Skin of body (tissue), 3 donors: ENCODE measurements at places on chromosomes 2 and 18. TPM values are rescaled to one million over a fixed set of nuclear protein-coding genes. Genes with fewer than 3 reads are reported as not detected.

Gene LRRC30
- total RNA-seq, result 0.69 TPM

Gene FBLN7
- total RNA-seq, result 4.0 TPM

Gene TBR1
- 0.30 TPM for total RNA-seq

Gene SAG
- not detected for total RNA-seq

Gene TIGD1
- total RNA-seq, result 5.1 TPM

Gene TWIST2
- 60.3 TPM for total RNA-seq

Gene BOK
- 17.9 TPM for total RNA-seq

Gene TUBB8B
- total RNA-seq, result not detected

Gene NPPC
- 1.7 TPM for total RNA-seq

Gene CCDC74B
- 3.1 TPM for total RNA-seq

Gene FER1L5
- total RNA-seq, result 0.10 TPM

Gene TMEM247
- total RNA-seq, result not detected

Gene SERPINB13
- 21.2 TPM for total RNA-seq

Gene FBXO15
- total RNA-seq, result 1.5 TPM

Gene IRS1
- 14.5 TPM for total RNA-seq

Gene SFT2D3
- total RNA-seq, result 5.6 TPM

Gene CXCR1
- total RNA-seq, result 2.1 TPM

Gene KIF3C
- total RNA-seq, result 6.3 TPM

Gene BMP10
- not detected for total RNA-seq

Gene SERPINB10
- 3.9 TPM for total RNA-seq

Gene FZD7
- 50.2 TPM for total RNA-seq

Gene RBM44
- total RNA-seq, result 2.1 TPM

Gene LRP1B
- 1.7 TPM for total RNA-seq

Gene CHRND
- total RNA-seq, result 2.4 TPM

Gene EPAS1
- 31.5 TPM for total RNA-seq

Gene SPP2
- not detected for total RNA-seq

Gene KLHL14
- 0.30 TPM for total RNA-seq

Gene CDKL4
- total RNA-seq, result 2.3 TPM
